ENCODE measurements at places on chromosomes 12 and 14. TPM values are rescaled to one million over a fixed set of nuclear protein-coding genes. Genes with fewer than 3 reads are reported as not detected.

Gene MSI1
- 0.25 TPM for polyA plus RNA-seq

Gene FRS2
- 8.4 TPM for polyA plus RNA-seq

Gene CHST11
- polyA plus RNA-seq = 6.7 TPM

Gene RD3L
- polyA plus RNA-seq = not detected

Gene RNF10
- polyA plus RNA-seq = 165 TPM

Gene DACT1
- polyA plus RNA-seq = 4.0 TPM

Gene CNTN1
- 0.27 TPM for polyA plus RNA-seq

DNA sequence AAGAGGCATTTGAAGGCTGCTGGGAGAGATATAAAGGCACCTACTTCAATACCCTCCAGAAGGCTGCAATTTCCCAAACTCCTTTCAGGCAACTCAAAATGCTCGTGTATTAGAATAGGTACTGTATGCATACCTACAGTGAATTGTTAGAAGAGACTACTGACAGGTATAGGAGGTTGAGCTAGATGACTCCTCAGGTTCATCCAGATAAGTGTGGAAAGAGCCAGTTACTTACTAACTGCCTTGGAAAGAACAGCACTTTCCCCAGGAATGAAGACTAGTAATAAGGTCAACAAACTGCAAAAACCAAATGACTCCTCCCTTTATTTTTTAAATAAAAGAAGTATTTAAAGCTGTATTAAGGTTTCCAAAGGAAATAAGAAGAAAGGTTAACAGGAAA is 429.0 kb downstream of the MDGA2 start:
- DNase-seq = no peak

GRCh38 chr12:103529306-103529705 is 33.5 kb upstream of the C12orf42 start:
- no peak for DNase-seq

DNA sequence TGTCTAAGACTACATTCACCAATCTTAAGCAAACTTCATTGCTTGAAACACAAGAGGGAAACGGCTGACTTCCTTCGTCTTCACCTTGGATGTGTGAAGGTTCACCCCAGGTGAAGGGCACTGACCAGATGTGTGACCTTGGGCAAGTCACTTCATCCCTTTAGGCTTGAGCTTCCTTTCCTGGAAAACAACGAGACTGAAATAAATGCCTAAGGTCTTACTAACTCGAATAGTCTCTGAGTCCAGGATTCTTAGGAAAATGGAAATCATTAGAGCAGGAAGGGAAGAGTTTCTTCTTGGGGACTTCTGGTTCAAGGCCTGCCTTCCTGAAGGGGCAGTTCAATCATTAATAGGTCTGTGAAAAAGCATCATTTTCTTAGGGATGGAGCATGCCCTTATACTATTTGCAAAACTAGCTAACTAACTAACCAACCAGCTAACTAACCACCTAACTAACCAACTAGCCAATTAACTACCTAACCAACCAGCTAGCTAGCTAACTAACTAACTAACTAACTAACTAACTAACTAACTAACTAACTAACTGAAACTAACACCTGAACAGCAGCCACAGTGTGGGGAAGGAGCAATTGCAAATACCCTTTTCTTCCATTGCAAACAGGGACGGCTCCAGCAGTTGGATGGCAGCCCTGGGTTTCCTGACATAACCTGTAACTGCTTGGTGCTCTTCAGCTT is 31.5 kb upstream of the EMP1 start:
- DNase-seq = no peak

- DNase-seq = no peak
Measured at GRCh38 chr12:78580296-78580695, 284.3 kb upstream of the SYT1 start.

- DNase-seq = no peak
Measured at GRCh38 chr12:65510584-65511050, 232.1 kb downstream of the MSRB3 start.

GRCh38 chr14:100223332-100224201 is 15.4 kb upstream of the YY1 start:
- no peak for DNase-seq

GRCh38 chr14:49424436-49425331 is 161.5 kb downstream of the RPS29 start:
- no peak for DNase-seq

GRCh38 chr12:75190846-75191245 is 18.8 kb downstream of the KCNC2 start:
- DNase-seq = no peak

DNA sequence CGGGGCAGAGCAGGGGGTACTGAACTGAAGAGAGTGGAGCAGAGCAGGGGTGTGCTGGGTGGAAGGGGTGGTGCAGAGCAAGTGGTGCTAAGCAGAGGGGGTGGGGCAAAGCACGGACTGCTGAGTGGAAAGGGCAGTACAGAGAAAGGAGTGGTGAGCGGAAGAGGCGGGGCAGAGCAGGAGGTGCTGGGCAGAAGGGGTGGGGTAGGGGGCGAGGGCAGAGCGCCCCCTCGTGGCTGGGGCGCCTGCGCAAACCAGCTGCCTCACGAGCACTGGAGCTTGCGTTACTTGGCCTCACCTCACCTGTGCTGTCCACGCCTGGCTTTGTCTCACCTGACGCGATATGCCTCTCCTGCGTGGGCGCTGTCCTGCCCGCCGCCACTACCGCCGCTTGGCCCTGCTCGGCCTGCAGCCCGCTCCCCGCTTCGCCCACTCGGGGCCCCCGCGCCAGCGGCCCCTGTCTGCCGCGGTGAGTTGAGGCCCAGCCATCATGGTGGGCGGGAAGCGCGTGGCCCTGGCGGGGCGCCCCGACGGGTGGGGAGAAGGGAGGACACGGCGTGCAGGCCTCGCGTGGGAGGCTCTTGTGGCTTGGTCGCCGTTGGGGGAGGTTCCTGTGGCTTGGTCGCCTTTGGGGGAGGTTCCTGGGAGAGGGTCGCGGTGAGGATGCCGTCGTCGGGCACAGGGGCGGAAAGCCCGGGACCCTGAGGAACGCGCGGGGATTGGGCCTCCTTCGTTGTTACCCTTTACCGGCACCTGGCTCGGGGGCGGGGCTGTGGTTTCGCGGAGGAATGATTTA is at the start of gene COX8C:
COX8C (plus strand) TSS at position 257 of the 796 bp plus-strand sequence; CDS start at position 344, 87 bp downstream.
- DNase-seq = no peak

DNA sequence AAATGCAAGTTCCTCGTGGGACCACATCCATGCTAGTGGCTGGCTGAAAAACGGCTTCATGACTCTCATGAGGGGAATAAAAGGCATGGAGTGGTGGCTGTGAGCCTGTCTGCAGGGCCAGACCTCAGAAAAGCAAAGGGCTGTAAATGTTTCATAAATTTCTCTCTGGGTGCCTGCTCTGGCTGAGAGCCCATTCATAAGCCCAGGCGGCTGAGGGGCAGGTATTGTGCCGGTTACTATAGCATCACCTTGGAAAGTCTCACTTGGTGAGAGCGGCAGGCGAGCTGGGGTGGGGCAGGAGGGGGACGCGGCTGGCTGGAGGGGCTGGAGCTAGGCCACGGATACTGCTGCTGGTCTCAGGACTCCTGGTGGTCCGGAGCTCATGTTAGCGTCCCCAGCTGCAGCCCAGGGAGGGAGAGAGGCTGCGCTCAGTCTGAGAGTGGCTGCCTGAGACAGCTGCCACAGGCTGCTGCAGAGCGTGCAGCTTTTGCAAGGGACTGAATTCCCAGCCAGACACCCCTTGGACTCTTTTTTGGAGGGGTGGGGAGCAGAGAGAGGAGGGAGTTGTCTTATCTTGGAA is at the start of gene SLC17A8:
SLC17A8 (plus strand) TSS at position 431 of the 580 bp plus-strand sequence. CDS start 318 bp downstream, outside the sequence.
- no peak for DNase-seq

- no peak for DNase-seq
Measured at GRCh38 chr14:75165586-75166391, 10.6 kb downstream of the TMED10 start.

GRCh38 chr12:12979126-12979525 is 20.9 kb downstream of the HEBP1 start:
- no peak for DNase-seq

DNA sequence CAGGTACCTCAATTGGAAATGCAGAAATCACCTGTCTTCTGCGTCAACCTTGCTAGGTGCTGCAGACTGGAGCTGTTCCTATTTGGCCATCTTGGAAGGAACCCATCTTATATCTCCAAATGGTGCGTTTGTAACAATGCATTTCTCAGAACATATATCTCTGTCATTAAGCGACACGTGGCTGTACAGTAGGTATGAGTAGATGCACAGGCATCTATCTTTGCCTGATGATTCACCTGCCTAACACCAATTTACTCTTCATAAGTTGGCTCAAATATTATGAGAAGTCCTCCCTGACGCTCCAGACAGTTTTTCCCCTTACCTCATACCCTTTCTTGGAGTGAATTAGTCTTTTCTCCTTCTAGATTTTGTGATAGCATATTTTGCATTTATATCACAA is 44.2 kb downstream of the GPR137C start:
- no peak for DNase-seq

- DNase-seq = no peak
Measured at GRCh38 chr12:112824701-112825100, 33.2 kb downstream of the RPH3A start.
